HCEC 1CT (cell line): ENCODE measurements at places on chromosomes 7 and 10.

DNA sequence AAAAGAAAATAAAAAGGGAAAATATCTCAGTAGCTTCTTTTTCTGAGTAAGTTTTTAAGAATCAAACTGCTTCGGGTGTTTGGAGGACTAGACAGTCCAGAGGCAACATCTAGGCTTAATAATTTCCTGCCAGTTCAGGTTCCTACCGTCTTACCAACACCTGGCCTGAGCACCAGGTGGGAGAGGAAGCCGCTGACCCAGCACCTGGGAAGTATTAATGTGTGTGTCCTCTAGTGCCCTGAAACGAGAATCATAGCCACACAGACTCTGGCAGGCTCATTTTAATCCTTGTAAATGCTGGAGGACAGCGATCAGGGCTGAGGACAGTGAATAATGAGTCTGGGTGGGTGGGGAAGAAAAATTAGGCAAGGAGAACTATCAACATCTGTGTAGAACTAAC, 137.4 kb downstream of the ZNF438 start:
- DNase-seq = no peak

DNA sequence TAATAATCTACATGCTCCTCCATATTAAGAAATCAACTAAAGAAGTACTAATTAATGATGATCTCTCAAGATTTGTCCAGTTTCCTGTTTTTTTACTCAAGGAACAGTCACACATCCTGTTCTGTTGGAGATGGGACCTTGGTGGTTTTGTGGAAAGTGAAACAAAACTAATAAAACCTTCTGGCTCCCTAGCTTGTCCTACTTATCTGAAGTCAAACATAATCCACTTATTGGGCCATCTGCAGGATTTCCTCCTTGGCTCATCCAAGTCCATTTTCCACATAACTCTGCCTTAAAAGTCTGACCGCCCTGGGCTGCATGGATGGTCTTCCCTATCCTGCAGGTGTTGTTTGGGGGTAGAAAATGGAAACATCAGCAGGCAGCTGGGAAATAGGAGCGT, 39.4 kb upstream of the TARP start:
- no peak for DNase-seq

DNA sequence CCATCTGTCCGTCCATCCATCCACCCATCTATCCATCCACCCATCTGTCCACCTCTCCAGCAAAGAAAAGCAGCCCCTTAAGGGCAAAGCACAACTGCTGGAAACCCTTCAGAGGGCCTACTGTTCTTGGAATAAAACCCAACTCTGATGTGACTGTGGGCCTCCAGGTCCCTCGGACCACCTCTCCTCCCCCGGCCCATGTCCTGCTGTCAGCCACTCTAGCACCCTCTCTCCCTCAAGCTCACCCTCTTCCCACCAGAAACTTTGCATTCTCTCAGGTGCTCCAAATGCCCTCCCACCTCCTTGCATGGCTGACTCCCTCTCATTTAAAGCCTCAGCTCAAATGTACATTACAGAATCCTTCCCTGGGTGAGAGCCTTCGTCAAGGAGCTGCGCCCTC, 110.3 kb downstream of the ARHGAP22 start:
- DNase-seq = no peak

DNA sequence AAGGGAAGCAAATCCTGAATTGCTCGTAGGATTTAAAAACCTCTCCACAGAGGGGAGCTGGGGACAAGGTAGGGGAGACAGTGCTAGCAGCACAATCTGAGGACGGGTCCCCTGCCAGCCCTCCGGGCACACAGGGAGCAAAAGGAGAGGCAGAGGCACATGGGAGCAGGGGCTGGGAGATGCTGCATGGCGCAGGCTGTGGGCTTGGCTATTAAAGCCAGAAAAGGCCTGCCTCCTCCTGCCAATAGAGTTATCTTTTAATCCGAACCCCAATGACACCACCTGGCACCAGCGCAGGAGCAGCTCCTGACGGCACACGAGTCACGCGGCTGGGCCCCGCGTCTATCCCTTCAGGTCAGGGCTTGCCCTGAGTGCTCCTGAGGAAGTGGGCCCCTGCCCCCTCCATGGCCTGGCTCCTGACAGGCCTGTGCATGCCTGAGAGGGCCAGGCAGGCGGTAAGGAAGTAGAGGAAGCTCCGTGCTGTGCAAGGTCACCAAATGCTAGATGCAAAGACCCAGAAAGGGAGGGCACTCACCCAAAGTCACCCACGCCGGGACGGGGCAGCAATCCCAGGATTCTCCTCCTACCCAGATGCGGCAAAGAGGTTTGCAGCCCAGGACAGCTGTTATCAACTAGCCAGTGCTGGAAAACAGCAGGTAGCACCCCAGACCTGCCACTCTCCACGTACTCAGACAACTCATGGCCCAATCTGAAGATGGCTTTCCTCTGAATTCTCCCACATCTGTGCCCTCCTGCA, 28.1 kb downstream of the DLG5 start:
- no peak for DNase-seq

GRCh38 chr7:451255-452225, 68.1 kb downstream of the PDGFA start:
- DNase-seq = no peak

DNA sequence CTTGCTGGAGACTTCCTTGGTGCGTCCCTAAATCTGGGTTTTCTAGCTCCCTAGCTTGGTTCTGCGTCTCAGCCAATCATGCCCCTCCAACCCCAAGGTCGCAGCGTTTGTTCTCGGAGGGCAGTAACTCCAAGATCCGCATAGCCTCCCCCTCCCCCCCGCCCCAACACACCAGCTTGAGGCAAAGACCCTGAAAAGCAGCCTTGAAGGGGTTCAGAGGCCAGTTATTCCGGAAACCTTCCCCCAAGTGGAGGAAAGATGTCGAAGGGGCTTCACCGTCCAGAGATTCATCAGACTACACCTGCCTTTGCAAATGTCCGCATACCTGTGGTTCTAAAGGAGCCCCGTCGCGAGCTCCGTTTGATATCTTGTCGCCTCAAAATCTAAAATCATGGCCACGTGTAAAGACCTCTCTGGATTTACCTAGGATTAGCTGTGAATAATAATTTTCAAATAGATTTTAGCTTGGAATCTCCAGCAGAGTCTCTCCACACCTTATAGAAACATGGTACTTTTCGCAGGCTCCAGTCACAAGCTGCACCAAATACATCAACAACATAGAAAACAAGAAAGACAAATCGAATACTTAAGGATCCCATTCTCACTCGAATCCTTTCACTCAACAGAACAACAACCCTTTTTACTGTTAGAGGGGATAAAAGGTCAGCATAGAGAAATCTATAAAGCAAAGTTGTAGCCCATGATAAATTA, 7.9 kb downstream of the DLX6 start:
- no peak for DNase-seq

DNA sequence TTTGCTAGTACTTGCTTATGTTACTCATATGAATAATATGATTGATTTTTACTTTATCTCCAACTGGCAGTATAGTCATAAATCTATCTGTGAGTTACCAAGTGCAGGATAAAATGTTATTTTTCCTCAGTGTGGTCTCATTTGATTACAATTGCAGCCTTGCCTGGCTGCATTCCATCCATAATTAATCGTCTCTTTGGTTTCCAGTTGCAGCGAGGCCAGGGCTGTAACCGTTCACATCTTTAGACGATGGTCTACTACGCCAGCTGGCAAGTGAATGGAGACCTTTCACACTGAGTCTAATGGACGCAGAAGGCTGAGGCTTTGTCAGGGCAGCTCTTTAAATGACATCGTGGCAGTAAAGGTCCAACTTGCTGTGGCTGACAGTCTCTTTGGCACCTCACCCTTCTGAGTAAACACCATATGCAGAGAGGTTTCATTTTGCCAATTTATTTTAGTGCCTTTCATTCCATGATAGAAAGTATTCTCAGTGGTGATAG, 84.0 kb downstream of the ARL4A start:
- peak; percentile 48 for DNase-seq

- no peak for DNase-seq
Observed at GRCh38 chr10:119444866-119445265, 97.7 kb downstream of the RGS10 start.

- peak; percentile 58 for DNase-seq
Observed at GRCh38 chr7:151063212-151063561, 3.8 kb downstream of the SLC4A2 start.

DNA sequence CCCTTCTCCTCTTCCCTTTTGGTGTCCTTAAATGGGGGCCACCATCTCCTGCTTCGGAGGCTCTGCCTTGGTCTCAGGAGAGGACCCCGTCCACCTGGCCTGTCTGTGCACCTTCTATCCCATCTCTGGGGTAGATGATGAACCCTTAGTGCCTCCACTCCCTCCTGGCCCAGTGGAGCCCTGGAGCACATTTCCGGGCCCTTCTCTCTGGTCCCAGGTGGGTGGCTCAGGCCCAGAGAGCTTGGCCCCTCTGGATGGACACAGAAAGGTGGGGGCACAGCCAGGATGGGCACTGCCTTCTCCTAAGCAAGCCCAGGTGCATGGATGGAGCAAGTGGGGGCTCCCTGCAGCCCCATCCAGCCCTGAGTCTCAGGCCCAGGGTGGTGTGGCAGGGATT, 121.4 kb upstream of the RET start:
- no peak for DNase-seq
